ENCODE measurements at places on chromosomes 12 and 14.

GRCh38 chr12:7175493-7175892 is 14.0 kb upstream of the PEX5 start:
- no peak for DNase-seq

- DNase-seq, result no peak
Observed at GRCh38 chr12:128318341-128318740, 51.4 kb downstream of the TMEM132C start.

DNA sequence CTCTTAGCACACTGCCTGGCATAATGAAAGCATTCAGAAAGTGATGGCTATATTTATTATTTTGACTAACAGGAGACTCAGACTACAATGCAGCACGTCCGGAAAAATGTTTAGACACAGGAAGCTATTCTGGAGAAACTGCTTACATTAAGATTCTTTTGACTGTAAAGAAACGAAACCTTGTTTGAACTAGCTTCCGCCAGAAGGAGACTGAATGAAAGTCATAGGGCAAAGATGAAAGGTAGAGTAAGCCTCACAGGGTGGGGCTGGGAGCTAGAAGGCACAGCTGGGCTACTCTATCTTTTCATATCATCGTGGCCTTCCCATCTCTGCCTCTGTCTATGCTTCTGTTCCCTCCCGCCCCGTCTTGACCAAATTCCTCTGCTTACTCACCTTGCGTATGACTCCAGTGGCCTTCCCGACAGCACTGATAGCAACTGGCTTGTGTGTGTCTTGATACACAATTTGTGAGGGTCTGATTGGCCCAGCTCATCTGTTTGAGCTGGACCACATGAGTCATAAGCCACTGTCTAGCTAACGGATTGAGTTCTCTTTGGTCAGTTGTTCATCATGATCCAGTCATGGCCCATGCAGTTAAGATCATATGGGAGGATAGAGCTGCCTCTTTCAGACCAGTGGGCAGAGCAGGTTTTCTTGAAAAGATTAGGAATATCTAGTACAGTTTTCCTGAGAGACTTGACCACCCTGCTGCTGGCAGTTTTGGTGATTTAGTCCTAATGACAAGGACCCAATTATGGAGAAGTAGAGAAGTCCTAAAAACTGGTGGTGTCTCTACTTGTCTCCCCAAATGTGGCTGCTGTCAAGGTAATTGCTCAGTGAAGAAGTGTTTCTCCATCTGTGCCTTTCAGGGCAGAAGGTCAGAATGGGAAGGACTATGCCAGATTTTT is 151.5 kb upstream of the SLC38A2 start:
- DNase-seq, result no peak

DNA sequence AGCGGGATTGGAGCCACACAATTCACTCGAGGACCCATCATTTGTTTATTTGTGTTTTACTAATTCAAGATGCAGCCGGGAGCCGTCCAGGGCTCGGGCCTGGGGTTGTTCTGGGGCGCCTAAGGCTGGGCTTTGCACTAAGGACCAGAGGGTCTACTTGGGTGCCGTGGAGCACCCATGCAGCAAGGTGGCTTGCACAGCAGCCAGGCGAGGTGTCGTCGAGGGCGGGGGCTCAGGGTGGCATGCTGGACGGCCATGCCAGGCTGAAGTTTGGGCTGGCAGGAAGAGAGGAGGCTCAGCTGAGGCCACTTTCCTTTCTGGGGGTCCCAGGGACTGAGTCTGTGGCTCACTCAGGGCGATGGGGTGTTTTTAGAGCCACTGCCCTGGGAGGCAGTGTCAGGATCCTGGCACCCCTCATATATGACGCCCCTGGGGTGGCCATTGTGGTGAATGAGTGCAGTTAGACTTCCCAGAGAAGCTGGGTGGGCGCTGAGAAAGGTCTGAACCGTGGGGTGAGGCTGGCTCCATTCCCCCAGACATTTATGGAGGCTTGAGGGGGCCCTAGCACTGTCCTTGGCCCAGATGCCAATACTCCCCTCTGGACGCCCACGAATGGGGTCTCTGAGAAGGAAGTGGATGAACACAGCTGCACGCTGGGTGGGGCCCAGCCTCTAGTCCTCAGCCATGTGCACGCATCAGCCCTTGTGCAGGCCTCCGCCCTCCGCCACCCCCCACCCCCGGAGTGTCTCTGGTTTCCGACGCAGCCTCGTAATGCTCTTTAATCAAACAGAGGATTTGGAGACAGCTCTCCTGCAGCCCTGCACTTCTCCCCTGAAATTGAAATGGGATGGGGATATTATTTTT is 11.3 kb downstream of the MEG3 start:
- DNase-seq, result no peak

DNA sequence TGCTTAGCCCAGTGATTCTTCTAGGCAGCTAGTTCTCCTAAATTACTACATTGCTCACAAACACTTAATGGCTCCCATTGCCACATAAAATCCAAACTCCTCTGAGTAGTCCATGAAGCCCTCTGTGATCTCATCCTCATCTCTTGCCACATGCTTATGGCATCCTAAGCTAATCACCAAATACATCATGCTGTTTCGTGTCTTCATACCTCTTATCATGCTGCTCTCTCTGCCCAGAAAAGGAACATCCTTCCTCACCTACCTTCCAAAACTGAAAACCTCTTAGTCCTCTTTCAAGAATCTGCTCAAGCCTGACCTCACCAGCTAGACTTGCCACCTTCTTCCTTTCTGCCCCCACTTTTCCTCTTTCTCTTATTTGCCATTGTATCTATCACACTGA is 108.5 kb downstream of the DUSP6 start:
- DNase-seq, result no peak

DNA sequence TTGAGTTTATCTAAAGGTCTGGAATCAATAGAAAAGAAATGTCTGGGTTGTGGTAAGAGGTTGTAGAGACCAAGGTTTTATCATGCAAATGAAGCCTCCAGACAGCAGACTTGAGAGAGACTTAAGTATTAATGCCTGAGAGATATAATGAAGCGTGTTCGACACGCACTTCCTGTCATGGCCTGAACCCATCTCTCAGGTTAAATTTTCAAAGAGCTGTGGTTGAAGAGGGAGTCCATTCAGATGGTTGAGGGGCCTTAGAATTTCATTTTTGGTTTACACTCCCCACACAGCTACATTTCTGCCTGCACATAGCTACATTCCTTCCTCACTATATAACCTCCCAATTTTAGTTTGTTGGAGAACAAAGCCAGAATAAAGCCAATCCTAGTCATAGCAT is 10.1 kb upstream of the CLEC12A start:
- DNase-seq, result no peak

GRCh38 chr14:105205673-105206208 is 24.6 kb upstream of the NUDT14 start:
- peak; percentile 68 for DNase-seq

DNA sequence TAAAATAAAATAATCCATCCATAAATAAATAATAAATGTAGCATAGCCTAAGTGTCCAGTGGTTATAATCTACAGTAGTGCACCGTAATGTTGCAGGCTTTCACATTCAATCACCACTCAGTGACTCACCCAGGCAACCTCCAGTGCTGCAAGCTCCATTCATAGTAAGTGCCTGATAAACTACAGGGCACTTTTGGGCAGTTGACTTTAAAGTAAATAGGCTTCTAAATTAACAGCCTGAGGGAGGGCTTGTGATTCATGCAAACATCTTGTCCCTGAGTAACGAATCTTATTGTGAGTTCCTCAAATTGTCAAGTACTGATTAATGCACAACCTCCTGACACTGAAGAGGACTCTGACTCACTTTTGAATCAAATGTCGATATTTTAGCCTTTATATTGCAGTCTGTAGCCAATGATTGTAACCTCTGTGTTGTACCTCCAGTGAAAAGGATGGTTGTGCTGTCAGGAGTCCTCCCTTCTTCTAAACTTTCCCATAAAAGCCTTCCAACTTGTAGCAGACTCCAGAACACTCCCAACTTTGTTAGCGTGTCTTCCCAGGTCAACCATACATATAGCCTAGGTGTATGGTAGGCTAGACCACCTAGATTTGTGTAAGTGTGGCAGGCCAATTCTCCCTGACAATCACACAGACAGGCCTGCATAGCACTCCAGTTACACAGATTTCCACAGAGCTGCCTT is 55.0 kb upstream of the BICD1 start:
- no peak for DNase-seq

DNA sequence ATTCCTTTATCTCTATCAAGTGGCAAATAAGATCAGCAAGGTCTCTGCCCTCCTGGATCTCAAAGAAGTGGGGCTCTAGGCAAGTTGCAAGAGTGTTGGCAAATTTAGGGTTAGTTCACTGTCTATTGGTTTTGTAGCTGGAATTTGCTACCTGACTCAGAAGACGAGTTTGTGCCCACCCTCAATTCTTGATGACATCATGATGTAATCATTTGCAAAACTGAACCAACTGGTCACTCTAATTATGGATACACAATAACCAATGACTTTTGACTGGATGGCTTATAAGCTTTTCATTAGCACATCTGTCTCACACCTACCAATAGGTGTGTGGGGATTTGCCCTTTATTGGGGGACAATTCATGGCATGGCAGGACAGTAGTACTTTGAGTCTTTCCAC is 4.6 kb downstream of the TMEM233 start:
- no peak for DNase-seq

- DNase-seq, result no peak
Observed at GRCh38 chr12:58434726-58435125, 485.6 kb downstream of the LRIG3 start.

GRCh38 chr12:13566292-13566691 is 369.8 kb downstream of the EMP1 start:
- no peak for DNase-seq

GRCh38 chr12:97927977-97928376 is 465.4 kb downstream of the RMST start:
- DNase-seq, result no peak

DNA sequence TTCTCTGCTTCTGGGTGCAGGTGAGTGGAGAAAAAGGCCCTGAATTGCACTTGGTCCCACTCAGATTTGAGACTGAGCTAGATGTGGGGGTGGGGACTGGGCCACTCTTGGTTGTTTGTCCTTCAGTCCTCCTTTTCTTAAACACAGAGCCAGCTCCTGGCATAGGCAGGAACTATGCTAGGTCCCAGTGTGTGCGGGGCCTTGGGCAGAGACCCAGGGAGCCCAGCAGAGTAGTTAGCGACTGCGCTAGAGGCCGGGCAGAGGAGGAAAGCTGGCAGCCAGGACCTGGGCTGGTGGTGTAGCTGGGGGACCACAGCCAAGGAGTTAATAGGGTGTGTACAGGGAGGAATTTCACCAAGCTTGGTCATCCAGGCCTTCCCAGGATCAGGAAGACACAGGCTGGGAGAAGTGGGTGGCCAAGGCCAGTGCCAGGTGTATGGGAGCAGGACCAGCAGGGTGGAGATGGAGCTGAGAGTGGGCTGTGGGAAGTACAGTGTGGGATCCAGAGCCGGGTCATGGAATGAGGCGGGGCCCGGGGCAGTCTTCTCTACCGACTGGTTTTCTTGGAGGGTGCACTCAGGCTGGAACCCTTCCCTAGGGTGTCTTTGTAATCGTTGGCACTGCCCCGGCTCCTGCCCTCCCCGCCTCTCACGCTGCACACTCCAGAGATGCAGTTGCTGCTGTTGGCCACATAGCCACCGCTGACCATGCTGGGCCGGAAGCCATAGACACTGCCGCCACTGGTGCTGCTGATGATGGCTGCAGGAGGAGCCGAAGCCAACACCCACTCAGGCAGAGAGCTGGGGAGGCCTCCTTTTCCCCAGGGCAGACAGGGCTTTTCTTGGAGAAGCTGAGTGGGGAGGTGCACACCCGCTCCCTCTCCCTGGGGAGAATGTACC is 8.7 kb downstream of the KRT71 start:
- DNase-seq, result no peak

- DNase-seq, result no peak
Observed at GRCh38 chr12:4822572-4822971, 87.1 kb upstream of the KCNA1 start.

- no peak for DNase-seq
Observed at GRCh38 chr12:105736498-105736897, 402.3 kb downstream of the NUAK1 start.

DNA sequence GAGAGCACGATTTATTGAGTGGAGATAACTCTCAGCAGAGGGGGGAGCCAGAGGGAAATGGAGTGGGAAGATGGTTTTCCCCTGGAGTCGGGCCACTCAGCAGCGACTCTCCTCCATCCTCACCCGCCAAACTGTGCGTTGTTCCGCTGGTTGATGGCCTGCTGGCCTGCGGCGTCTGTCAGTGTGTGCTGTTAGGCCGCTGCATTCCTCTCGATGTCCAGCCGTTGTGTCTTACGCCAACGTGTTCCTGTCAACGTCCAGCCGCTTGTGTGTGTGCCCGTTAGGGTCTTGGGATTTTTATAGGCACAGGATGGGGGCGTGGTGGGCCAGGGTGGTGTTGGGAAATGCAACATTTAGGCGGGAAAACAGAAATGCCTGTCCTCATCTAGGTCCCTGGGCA is 69.2 kb downstream of the PTPRQ start:
- no peak for DNase-seq

DNA sequence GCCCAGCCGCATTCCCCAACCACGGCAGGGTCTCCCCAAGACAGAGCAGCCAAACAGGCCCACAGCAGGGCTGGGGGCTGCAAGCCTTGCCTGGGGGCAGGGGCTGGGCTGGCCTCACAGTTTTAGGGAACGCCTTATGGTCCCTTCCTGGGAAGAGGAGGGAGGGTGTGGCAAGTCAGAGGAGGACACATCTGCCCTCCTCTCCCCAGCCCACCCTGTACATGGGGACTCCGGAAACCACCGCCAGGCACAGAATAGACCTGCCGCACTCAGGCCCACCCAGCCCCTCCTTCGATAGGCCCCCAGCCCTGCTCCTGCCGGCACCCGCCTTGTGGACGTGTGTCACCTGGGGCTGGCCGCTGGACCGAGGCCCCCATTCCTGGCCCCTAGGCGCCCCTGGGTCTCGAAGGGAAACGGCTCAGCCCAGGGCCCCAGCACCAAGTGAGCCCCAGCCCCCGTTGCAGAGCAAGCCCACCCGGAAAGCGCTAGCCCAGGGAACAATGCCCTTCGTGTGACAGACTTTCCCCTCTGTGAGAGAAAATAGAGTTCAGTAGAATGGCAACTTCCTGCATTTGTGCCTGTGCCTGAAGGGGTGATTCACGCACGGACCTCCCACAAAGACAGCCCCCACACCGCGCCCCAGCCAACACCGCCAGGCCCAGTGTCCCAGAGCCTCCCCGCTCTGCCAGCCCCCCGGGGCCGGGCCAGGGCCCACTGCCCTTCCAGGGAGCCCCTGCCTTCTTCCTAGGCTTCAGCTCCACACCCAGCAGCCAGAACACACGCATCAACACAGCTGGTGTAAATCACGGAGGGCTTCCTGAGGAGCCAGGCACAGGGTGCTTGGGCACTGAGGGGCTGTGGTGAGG is 12.0 kb upstream of the NUDT14 start:
- no peak for DNase-seq

DNA sequence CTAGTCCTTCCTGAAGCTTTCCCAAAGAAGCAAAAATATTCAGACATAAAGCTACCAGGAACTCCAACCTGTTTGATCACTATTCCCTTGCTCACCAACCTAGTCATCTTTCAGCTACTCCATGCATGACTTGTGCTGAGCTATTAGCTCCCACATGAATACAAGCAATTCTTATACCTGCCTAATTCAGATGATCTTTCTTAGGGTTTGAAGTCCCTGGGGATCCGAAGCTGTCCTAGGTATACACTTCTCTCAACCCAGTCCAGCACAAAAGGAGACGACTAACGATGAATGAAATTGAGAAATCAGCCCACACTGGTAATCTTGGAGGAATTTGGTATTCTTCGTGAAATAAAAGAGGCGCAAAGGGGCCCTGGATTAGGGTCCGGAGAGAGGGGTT is 631 bp upstream of the PTGR2 start:
- no peak for DNase-seq

GRCh38 chr12:18267427-18268099 is 6.2 kb downstream of the PIK3C2G start:
- no peak for DNase-seq
